Bladder microvascular endothelial cell (primary cell): ENCODE measurements at places on chromosomes 12 and 14. TPM values are rescaled to one million over a fixed set of nuclear protein-coding genes. Genes with fewer than 3 reads are reported as not detected.

IRAK3 gene
- 5.7 and 13.3 TPM in 2 replicates for total RNA-seq

GRIP1 gene
- total RNA-seq, result not detected in 2 replicates

DNAJC22 gene
- total RNA-seq, result 0.16 and 0.94 TPM in 2 replicates

CEP170B gene
- 7.3 and 11.8 TPM in 2 replicates for total RNA-seq

KLRD1 gene
- 0.16 and 0.69 TPM in 2 replicates for total RNA-seq

CCDC85C gene
- 11.5 and 15.6 TPM in 2 replicates for total RNA-seq

PAH gene
- not detected in 2 replicates for total RNA-seq

ACSM4 gene
- not detected in 2 replicates for total RNA-seq

KCNK10 gene
- not detected in 2 replicates for total RNA-seq

HOXC4 gene
- not detected in 2 replicates for total RNA-seq

KCNJ8 gene
- total RNA-seq, result 0.16 TPM in 1 of 2 replicates, not detected in the other

B3GNT4 gene
- total RNA-seq, result under 0.01 TPM in 1 of 2 replicates, not detected in the other

MBD6 gene
- total RNA-seq, result 9.9 and 20.2 TPM in 2 replicates
